Colonic mucosa (tissue), 4 donors: ENCODE measurements at places on chromosomes 1 and 21. TPM values are rescaled to one million over a fixed set of nuclear protein-coding genes. Genes with fewer than 3 reads are reported as not detected.

DNA sequence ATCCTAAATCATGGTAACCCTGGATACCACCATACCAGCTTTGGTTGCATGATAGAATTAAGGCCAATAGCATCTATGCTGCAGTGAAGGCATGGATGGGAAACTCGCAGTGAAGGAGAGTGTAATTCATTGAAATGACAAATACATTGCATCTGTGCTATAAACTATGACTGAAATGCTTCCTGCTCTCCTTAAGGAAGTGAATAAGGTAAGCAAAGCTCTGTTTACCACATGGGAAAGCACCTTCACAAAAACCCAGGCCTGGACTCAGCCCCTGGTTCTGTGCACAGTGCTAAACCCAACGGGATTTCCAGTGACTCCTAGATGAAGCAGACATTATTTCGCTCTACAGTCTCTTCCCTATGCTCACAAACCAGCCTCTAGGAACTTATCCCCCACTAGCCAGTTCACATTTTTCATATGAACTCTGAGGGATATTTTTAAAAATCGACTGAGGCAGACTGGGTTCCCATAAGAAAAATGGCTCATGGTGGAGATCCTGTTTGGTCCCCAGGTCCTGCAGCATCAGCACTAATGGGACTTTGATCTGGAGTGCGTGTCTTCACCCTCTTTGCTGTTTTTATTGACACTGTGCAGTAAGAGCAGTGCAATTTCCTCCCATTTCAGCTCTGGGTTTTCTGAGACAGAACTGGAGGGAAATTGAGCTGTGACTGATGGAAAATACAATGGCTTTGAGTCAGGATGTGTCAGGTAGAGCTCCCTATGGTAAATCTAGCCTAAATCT is 362.7 kb downstream of the SIPA1L2 start:
- H3K36me3 ChIP-seq = no peaks in the 10 kb centered on the region
- no peak for DNase-seq
- no peaks in the 10 kb centered on the region for H3K4me1 ChIP-seq
- H3K27ac ChIP-seq = no peak overlapping the region
- H3K4me3 ChIP-seq = no peak overlapping the region
- no peaks in the 10 kb centered on the region for H3K27me3 ChIP-seq

GRCh38 chr1:212685429-212685828 is 14.2 kb downstream of the BATF3 start:
- no peak for DNase-seq
- no peak overlapping the region for H3K27ac ChIP-seq
- H3K27me3 ChIP-seq = no peaks in the 10 kb centered on the region
- no peaks in the 10 kb centered on the region for H3K4me1 ChIP-seq
- H3K4me3 ChIP-seq = no peak overlapping the region
- no peaks in the 10 kb centered on the region for H3K36me3 ChIP-seq

DNA sequence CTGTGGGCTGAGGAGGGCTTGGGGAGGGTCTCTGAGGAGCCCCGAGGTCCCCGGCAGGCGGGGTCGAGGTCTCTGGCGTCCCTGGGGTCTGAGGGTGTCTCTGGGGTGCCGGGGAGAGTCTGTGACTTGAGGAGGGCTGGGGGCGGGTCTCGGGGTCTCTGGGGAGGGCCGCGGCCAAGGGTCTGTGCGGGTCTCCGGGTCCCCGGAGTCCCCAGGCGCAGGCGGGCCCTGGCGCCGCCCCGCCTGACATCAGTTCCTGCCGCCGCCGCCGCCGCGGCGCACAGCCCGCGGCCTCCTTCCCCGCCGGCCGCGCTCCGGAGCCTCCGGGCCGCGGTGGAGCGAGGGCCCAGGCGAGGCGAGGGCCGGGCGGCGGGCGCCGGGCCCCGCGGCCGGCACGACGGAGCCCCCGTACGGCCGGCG is at the start of gene PLEKHM2:
Gene PLEKHM2, plus strand, starts transcription at position 279 of the 420 bp plus-strand sequence. CDS start 239 bp downstream, outside the sequence.
- no peak for DNase-seq
- H3K4me1 ChIP-seq = peaks cover 3% of the 10 kb centered on the region
- H3K27me3 ChIP-seq = no peaks in the 10 kb centered on the region
- H3K27ac ChIP-seq = peak within 1 kb of the TSS; percentile 73

DNA sequence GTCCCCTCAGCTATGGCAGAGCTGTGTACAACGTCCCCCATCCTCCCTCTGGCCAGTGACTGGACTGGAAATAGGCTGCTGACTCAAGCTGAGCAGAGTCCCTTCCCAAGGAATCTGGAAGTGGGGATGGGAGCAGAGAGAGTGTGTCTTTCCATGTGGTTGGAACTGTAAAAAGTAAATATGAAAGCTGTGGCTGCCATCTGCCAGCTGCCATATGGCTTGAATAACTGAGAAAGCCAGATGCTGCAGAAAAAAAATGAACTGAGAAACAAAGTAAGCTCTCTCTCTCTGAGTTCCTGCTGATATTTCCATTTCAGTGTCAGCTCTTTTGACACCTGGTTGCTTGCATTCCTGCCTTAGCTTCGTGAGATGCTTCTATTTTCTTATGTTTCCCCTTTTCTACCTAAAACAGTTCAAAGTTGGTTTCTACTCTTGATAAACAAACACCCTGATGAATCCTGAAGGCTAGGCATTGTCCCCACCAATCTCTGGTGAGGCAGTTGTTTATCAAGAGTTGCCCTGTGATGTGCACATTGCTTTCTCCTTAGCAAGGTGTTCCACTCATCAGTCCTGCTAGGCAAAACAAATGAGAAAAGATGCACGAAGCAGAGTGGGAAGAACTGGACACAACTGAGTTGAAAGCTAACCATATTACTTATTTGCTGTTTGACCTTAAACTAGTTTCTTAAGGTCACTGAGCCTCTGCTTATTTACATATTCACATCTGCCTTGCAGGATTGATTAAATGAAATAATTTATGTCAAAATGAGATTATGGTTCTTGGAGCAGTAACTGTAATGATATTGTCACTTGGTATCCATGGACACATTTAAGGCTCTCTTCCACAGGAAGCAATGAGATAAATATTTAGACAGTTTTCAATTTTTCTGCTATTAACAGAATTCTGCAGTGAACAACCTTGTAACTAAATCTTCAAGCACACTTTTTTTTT is 16.6 kb upstream of the DR1 start:
- no peak overlapping the region for H3K4me3 ChIP-seq
- DNase-seq = peak; percentile 38
- H3K27me3 ChIP-seq = no peaks in the 10 kb centered on the region
- H3K4me1 ChIP-seq = no peaks in the 10 kb centered on the region

DNA sequence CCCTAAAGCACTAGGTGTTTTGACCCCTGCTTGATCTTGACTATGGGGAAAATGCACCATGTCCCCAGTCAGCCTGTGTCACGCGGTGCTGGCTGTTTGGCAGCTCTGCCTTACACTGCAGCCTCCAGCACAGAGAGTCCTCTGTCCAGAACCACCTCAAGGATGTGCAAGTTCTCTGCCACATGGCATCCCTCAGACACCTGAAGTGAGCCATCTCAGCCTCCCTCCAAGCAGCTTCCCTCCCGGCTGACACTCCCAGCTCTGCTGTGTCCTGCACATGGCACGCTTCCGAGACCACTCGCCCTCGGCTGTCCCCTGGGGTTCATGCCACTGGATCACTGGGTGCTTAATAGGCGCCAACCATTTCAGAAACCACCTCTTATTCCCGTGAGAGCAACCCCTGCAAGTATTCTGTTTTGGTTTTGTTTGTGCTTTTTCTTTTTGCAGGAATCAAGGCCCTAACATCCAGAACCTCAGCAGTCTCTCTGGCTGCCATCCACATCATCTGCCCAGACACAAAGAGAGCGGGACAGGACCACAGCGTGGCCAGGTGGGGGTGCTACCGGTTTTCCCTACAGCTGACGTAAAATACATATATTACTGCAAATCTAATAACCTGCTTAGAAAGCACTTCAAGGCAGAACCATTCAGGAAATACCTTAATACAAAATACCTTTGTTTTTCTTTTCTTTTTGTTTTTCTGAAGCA is 45.7 kb downstream of the CAPZB start:
- no peaks in the 10 kb centered on the region for H3K36me3 ChIP-seq
- no peak for DNase-seq
- H3K27ac ChIP-seq = peak overlapping the region; percentile 66
- H3K27me3 ChIP-seq = no peaks in the 10 kb centered on the region
- peaks cover 12% of the 10 kb centered on the region for H3K4me1 ChIP-seq

DNA sequence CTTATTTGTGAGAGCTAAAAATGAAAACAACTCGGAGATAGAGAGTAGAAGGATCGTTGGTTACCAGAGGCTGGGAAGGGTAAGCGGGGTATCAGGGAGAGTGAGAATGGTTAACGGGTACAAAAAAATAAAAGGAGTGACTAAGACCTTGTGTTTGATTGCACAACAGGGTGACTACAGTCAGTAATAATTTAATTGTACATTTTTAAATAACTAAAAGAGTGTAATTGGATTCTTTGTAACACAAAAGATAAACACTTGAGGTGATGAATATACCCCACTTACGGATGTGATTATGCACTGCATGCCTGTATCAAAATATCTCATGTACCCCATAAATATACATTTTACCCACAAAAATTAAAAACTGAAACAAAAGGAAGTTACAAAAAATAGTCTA is 29.4 kb downstream of the FOXJ3 start:
- H3K27me3 ChIP-seq = no peaks in the 10 kb centered on the region
- H3K27ac ChIP-seq = no peak overlapping the region
- no peak for DNase-seq
- no peaks in the 10 kb centered on the region for H3K36me3 ChIP-seq
- H3K4me1 ChIP-seq = no peaks in the 10 kb centered on the region

DNA sequence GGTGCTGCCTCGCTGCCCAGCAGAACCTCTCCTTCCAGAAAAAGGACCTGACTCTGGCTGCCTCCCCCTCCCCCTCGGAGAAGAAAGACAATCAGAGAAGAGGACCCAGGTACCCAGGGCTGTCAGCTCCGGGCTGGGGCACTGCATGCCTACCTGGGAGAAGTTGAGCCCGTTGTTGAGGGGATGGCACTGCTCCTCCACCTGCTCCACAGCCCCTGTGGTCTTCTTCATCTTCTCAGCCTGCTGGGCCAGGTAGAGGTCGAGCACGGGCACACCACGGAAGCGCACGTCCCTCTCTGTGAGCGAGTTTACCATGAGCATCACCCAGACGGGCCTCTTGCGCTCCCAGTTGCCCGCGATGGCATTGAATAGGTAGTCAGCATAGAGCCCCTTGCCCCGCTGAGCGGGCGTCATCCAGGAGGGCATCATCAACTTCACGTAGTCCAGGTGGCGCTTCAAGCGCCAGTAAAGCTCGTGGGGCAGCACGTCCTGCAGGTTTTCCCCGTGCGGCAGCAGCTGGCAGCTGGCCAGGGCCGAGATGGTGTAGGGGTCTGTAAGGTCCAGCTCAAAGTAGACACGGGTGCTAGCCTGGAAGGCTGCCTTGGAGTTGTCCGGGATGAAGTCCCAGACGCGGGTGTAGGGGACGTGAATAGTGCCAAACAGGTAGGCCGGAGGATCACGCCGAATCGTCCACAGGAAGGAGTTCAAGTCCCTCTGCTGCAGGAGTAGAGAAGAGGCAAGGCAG is 3.1 kb downstream of the TRABD2B start:
- H3K27me3 ChIP-seq = peaks cover 9% of the 10 kb centered on the region
- no peak overlapping the region for H3K4me3 ChIP-seq
- H3K27ac ChIP-seq = no peak overlapping the region
- H3K4me1 ChIP-seq = no peaks in the 10 kb centered on the region
- DNase-seq = no peak

DNA sequence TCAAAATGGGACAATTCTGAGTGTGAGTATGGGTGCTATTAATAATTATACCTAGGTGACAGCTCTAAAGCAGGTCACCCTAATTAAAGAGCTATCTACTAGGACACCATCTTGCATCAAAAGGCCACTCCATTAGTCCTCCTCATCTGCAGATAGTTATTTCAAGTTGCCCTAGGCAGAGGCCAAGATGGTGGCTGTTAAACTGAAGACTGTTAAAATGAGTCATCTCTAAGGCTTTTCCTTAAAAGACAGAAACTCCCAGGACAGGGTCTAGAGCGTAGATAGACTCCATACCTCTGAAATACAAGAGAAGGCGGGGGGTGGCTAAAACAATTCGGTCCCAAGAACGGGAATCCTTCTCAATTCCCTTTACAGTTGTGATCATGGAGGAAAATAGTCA is 4.5 kb upstream of the ZNF697 start:
- H3K27me3 ChIP-seq = no peaks in the 10 kb centered on the region
- no peaks in the 10 kb centered on the region for H3K4me1 ChIP-seq
- no peaks in the 10 kb centered on the region for H3K36me3 ChIP-seq
- no peak overlapping the region for H3K4me3 ChIP-seq

DNA sequence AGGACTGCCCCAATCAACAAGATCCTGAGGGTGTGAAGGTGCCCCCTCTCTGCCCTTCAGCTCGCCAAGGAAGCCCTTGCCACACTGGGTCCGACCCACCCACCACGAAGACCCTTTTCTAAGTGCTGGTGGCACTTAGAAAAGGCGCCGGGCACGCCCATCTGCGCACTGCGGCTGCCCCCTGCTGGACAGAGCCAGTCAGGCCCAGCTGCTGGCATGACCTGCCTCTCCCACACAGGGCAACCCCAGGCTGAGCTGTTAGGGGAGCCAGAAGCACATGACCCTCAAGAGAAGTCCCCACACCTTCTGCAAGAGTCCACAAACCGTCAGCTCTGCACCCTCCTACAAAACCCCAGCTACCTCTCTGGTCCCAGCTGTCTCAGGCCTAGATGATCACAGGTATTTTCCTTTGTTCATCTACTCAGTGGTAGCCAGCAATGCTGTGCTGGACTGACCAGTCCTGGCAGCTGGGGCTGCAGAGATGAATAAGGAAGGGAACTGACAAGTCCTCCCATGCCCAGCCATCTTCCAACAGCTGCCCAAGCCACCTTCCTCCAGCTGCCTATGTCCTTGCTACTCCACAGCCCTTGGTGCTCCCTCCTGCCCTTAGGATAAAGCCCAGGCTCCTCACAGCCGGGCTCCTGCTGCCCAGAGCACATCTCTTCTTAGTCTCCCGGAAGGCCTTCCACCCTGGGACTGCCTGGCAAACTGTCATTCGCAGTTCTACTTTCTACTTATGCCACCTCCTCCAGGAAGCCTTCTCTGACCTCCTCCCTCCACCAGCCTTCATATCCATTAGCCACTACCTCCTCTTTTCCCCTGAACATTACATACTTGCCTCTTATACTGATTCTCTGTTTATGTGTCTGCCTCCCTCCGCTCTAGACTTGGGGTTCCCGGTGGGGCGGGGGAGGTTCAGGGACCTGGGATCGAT is 39.8 kb upstream of the ZC3H12A start:
- peak; percentile 64 for DNase-seq
- H3K4me1 ChIP-seq = no peaks in the 10 kb centered on the region
- H3K27ac ChIP-seq = no peak overlapping the region
- H3K36me3 ChIP-seq = no peaks in the 10 kb centered on the region

GRCh38 chr1:179127163-179127895 is 45.5 kb downstream of the TOR3A start:
- no peaks in the 10 kb centered on the region for H3K36me3 ChIP-seq
- H3K4me1 ChIP-seq = no peaks in the 10 kb centered on the region
- DNase-seq = no peak
- H3K27me3 ChIP-seq = no peaks in the 10 kb centered on the region

GRCh38 chr1:223770621-223771315 is 58.4 kb downstream of the CAPN2 start:
- DNase-seq = no peak
- no peak overlapping the region for H3K4me3 ChIP-seq
- no peaks in the 10 kb centered on the region for H3K27me3 ChIP-seq
- no peaks in the 10 kb centered on the region for H3K4me1 ChIP-seq
- H3K27ac ChIP-seq = no peak overlapping the region
- H3K36me3 ChIP-seq = peaks cover 22% of the 10 kb centered on the region

- no peak overlapping the region for H3K27ac ChIP-seq
- no peaks in the 10 kb centered on the region for H3K36me3 ChIP-seq
- no peak for DNase-seq
- H3K4me3 ChIP-seq = no peak overlapping the region
- H3K4me1 ChIP-seq = no peaks in the 10 kb centered on the region
Measured at GRCh38 chr21:42690586-42690985, 37.2 kb downstream of the PDE9A start.

Gene MIXL1
- not detected for total RNA-seq

Gene ACTRT2
- total RNA-seq = not detected

Gene FAM78B
- 0.69 TPM for total RNA-seq

Gene EDARADD
- 0.27 TPM for total RNA-seq
